Hepatocyte (in vitro differentiated cells): ENCODE measurements at places on chromosomes 13 and 19. TPM values are rescaled to one million over a fixed set of nuclear protein-coding genes. Genes with fewer than 3 reads are reported as not detected.

DNA sequence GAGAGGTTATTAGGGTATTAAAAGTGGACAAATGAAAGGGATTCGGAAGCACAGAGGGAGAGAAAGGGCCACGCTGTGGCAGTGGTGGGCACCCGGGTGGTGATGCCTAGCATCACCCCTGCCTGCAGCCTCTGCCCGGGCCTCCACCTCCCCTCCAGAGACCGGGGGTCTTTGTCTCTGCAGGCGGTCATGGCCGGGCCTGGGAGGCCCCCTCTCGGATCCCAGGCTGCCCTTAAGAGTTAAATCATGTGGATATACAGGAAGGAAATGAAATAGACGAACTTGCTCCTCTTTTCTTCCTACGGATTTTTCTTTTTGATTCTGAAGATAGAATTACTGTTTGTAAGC, 319.6 kb downstream of the ZNF536 start:
- no peak for DNase-seq

Gene SYNGR4
- 0.51 and 1.3 TPM in 2 replicates for polyA plus RNA-seq

DNA sequence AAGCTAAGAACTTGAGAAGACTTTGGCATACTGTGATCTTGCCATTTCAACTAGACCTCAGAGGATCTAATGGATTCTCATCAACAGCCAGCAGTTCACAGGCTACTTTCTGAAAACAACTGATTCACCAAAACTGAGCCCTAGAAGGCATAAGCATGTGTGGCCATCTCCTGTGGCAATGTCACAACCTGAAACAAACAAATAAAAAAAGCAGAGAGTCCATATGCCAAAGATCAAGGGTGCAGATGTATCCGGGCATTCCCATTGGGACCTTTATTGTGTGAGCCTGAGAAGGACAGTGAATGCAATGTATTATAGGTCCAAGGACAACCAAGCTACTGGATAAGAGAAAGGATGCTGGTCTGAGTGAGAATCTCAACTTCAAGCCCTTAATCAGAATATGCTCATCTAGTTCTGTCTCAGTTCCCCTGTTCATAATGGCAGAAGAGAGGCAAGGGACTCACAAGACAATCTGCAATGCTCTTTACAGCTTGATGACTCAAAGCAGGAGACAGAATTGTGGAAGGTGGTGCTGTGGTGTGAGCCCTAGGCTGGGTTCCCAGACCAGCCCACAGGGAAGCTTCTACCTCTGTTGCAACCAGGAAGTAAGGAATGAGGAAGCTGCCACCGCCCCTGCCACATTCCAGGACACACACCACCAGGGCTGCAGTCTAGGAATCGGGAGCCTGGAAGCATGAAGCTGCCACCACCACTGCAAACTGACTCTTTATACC, 133.7 kb downstream of the RAP2A start:
- peak; percentile 80 for DNase-seq

Gene IZUMO2
- not detected in 2 replicates for polyA plus RNA-seq

- no peak for DNase-seq
These were observed 147.1 kb upstream of the SOX1 start for GRCh38 chr13:111919849-111920248.

Gene WDR88
- polyA plus RNA-seq: 0.11 and 0.61 TPM in 2 replicates

DNA sequence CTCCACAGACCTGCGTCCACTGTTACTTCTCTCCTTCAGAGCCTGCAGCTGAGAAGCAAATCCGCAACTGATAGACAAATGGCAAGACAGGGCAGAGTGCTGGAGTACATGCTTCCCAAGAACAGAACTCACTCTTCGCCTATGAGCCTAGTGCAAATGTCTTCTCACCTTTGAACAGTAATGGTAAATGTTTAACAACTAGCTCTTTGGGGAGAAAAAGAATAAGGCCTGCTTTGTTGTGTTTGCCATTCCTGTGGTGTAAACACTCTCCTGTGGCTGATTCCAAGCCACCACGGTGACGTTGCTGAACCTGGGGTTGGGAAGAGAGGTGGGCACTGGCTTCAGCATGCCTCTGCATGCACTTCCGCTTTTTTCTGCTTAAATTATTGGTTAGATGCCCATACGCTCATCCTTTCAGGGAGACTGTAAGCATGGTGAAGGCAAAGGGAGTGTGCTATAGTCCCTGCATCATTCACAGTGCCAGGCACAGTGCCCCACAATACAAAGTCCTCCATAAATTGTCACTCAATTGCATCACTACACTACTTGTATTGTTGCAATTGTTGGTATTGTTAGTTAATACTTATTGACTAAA, 28.1 kb upstream of the GTF3A start:
- peak; percentile 30 for DNase-seq

- DNase-seq: no peak
These were observed 5.6 kb downstream of the SAFB start for GRCh38 chr19:5628461-5628860.

DNA sequence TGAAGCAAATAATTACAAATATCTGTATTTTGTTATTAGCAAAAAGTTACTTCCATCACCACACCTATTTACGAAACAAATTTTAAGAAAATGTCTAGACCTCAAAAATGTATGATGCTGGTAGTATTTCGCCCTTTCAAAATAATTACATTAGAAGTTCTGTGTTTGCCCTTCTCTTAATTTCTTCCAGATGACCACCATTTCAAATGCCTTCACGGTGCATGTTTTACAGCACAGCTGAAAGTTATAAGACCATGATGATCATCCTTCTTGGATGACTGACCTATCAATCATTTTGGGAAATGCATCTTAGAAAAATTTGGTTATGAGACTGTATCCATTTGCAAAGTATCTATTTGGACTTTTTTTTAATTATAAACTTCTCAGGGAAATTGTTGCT, 390.8 kb downstream of the SLITRK6 start:
- no peak for DNase-seq

DNA sequence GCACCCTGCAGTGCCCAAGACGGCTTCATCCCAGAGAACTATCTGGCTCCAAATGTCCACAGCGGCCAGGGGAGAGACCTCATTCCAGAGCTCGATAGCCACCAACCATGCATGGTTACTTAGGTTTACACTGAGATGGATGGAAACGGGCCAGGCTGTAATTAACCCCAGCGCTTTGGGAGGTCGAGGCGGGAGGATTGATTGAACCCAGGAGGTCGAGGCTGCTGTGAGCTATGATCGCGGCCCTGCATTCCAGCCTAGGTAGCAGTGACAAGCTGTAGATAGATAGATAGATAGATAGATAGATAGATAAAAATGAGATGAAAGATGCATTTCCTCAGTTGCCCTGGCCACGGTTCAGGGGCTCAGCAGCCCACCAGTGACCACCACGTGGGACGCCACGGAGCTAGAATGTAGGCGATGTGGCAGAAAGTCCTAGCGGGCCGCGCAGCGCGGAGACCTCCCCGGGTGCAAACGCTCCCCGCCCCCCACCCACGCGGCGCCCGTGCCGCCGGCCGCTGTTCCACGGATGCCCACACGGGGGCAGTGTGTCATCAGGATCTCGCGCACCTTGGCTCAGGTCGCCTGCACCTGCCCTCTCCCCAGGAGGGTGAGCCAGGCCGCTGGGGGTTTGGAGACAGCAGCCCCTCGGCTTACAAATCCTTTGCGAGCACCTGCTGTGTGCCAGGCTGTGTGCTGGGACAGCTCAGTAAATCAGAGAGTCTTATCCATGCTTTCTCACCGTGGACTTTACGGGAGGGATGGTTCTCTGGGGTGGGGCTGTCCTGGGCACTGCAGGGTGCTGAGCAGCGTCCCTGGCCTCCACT, 13.5 kb upstream of the TLE5 start:
- peak; percentile 77 for DNase-seq

DNA sequence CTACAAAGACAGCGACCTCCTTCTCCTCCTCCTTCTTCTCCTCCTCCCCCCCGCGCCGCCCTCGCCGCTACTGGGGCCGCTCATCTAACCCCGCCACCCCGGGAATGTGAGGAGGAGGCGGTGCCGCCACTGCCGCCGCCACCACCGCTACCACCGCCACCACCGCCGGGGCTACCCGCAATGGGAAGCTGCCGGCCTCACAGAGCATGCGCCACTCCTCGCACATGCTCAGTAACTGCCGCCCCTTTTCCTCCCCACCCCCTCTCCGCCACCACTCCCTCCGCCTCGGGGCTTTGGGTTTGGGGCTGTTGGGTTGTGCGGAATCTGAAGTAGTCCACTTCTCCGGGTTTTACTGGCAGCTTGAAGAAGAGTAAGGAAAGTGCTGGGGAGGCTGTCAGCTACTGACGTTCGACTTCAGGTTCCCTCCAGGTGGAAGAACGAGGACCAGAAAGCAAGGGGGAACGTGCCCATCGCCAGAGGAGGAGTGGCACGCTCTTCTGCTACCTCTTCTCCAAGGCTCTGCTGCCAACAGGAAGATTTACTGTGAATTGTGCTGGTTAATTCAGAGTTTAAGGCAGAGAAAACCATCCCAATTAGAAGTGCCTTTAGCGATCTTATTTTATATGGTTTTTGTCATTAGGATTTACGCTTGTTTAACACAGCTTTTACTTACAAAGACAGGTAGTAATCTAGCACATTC, at the start of gene MYCBP2:
MYCBP2 (minus strand) TSS at position 190 of the 700 bp plus-strand sequence. CDS start 319 bp downstream, outside the sequence.
- DNase-seq: peak; percentile 98

Gene TNFRSF19
- polyA plus RNA-seq: 13.9 and 19.8 TPM in 2 replicates
